ENCODE measurements at places on chromosomes 5 and 9.

DNA sequence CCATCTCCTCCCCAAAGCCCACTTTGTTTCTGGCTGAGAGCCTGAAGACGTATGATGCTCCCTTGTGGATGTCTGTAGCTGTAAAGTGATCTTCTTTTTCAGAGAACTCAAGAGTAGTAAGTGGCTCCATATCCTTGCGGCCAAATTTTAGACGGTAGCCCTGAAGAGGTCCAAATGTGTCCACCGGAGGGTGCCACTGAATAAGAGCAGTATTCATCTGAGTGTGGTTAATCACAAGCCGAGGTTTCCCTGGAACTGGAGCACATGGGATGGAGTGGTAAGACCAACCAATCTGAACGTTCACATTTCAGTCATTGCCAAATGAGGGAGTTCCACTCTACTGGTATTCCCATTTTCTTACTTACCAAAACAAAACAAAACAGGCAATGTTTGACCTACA lies 686.5 kb upstream of the DMAC1 start:
- DNase-seq, result peak; percentile 3

DNA sequence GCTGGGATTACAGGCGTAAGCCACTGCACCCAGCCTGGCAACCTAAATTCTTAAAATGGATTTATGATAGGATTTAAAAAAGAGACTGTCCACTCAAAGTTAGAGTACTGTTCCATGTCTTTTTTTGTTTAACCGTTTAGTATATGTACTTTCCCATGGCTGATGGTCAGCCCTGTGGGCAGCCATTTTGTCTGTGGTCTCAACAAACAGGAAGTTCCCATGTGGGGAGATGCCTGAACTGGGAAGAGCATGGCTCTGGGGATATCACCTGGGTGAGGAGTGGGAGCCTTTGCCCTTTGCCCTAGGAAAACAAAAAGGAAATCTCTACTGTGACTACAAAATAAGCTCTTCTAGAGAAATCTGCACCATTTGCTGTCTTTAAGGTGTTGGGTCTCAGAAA lies 27.5 kb upstream of the GNPDA1 start:
- no peak for DNase-seq

DNA sequence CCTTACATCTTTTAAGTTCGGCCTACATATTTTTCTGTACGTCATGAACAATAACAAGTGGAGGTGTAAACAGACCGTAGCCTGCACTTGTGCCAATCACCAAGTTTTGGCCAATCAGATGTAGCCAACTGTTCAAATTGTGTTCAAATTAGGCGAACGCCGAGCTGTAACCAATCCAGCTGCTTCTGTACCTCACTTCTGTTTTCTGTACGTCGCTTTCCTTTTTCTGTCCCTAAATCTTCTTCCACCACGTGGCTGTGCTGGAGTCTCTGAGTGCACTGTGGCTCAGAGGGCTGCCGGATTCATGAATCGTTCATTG lies 26.4 kb downstream of the TRIM14 start:
- DNase-seq, result no peak

DNA sequence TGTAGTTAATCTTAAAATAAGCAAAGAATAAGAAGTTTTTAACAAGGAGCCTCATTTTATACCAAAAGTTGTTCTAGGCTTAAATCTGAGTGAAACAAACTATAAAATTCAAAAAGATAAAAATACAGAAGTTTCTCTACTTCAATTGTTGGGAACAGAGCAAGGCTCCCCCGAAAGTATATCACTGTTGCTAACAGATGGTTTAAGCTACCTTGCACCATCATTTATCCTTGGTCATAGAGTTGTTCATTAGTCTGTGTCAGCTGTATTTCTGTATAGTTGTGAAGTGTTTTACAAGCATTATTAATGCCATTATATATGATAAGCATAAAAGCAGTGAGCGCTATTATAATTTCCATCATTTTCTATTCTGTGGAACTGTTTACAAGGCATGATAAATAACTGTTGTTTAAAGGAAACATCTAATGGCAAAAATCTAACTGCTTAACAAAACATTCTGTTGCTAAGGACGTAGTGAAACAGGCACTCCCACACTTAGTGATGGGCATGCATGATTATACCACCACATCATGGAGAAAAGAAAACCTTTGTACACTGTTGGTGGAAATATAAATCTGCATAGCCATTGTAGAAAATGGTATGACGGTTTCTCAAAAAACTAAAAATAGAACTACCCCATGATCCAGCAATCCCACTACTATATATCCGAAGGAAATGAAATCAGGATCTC lies 23.3 kb upstream of the ACO1 start:
- no peak for DNase-seq

DNA sequence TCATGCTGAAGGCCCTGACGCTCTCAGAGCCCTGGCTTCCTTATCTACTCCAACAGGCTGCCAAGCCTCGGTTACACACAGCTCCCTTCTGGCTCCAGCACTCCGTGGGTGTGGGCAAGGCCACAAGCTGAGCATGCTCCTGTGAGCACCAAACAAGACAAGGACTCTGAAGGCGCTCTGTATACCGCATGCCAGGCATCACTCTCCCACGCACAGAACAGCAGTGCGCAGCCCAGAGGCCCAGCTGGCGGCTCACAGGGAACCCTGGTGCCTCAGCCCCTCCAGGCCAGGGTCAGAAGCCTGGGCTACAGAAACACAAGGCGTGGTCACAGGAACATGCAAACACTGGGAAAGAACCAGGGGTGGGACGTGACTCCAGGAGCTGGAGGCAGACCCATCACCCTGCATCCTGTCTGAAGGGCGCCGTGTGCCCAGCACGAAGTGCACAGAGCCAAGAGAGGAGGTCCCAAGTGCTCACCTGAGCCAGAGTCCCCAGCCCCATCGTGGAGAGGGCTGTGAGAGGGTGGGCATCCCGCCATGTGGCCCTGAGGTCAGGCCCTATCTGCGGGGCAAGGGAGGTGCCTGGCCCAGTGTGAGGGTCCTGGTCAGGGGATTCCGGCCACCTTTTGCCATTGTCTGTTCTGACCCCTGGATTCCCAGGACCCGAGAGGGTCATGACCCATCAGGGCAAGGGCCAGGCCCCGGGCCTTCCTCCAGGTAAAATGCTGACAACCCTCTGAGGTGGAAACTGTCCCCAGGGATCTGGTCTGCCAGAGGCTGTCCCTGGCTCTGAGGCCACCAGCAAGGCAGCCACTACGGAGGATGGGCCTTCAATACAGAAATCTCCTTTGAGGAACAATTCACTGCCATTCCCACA lies 54.7 kb downstream of the COL23A1 start:
- peak; percentile 12 for DNase-seq

- DNase-seq, result peak; percentile 33
These were observed 70.5 kb downstream of the ADAMTSL1 start for GRCh38 chr9:18544456-18544855.

Data from astrocyte (in vitro differentiated cells and primary cell).